ENCODE measurements at places on chromosomes 1 and 21.
A peak's percentile ranks its signal among the peaks of the same experiment; 100 is the strongest.

- no peak for DNase-seq
Measured at GRCh38 chr1:50846224-50846839, 113.7 kb downstream of the FAF1 start.

GRCh38 chr1:202562444-202563060, 147.7 kb downstream of the SYT2 start:
- DNase-seq, result no peak

GRCh38 chr21:36757196-36757595, 58.3 kb downstream of the SIM2 start:
- DNase-seq, result no peak

GRCh38 chr1:29597861-29598260, 361.5 kb downstream of the PTPRU start:
- DNase-seq, result no peak

GRCh38 chr21:30354308-30355005, 6.1 kb upstream of the KRTAP23-1 start:
- DNase-seq, result peak; percentile 61

DNA sequence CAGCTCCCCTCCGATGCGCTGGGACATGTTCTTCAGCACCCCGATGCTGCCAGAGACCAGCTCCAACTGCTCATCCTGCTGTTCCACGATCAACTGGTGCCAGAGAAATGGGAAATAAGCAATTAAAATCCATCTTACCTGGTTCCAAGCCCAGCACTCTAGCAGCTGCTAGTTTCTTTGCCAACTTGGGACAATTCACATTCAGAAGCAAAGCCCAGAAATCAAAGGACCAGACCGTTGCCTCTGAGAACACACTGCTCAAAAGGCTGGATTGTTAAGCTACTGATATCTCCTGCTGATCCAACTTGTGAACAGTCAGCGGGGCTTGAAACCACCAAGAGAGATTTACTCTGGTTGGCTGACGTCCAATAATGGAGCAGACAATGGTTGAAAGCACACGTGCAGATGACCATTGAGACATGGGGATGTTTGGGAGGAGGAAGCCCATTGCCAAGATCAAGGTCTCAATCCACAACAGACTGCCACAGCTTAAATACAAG, 34.4 kb downstream of the STX6 start:
- DNase-seq, result peak; percentile 29

- DNase-seq, result no peak
Measured at GRCh38 chr1:113684153-113684541, 75.1 kb downstream of the PHTF1 start.

GRCh38 chr1:145827966-145828365, 4.0 kb downstream of the POLR3C start:
- DNase-seq, result no peak

- no peak for DNase-seq
Measured at GRCh38 chr1:174359454-174359805, 88.3 kb upstream of the GPR52 start.

DNA sequence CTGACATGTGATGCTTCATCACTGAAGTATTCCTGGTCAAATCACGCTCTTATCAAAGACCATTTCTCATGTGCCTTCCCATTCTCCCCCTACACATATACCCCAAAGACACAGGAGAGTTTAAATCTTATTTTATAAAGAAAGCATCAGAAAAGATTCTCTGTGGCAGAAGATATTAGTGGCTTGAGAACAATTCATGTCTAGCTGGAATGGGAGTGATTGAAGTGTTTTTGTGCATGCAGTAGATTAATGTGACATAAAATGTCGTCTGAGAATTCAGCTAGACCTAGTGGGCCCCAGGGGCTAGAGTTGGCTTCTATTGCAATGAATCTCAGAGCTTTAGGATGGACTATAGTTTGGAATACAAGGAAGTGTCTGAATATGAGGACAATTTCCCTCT, 163.9 kb downstream of the HUNK start:
- DNase-seq, result no peak

DNA sequence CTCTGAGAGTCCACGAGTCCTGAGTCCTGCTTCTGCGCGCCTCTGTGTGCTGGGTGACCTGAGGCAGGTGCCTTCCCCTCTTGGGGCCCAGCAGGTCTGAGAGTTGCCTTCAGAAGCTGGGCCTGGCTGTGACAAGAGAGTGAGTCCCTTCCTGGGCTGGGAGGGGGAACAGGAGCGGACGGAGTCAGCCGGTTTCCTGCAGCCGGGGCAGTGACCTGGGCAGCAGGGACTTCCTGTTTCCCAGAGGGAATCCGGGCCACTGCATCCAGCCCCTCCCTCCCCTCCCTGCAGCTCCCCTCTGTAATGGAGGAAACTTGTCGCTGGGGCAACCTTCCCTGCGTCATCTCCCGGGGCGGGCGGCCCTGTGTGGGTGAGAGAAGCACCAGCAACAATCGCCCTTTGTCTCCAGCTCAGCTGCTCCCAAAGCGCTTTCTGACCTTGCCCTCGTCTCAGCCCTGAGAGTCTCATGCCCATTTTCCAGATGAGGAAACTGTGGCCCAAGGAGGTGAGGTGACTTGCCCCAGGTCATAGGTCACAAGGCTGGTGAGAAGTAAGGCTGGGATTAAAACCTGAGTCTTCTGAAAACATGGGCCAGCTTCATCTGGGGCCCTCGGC, 61.1 kb downstream of the SDC3 start:
- DNase-seq, result peak; percentile 90

DNA sequence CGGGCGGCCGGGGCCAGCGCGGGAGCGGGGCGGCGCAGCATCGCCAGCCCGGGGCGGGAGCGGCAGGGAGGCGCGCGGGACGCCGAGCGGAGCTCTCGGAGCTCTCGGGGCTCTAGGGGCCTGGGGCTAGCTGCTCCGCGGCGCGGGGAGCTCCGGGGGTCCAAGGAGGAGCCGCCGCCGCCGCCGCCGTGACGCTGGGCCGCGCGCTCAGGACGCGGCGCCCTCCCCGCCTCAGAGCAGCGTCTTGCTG, 147 bp downstream of the CLSTN1 start:
- no peak for DNase-seq

GRCh38 chr1:159000625-159001024, 9.1 kb upstream of the IFI16 start:
- peak; percentile 92 for DNase-seq

- DNase-seq, result no peak
Measured at GRCh38 chr1:85203573-85204171, 2.9 kb upstream of the SYDE2 start.

GRCh38 chr1:200154069-200154767, 126.7 kb downstream of the NR5A2 start:
- DNase-seq, result no peak

GRCh38 chr1:181490740-181491712, 7.7 kb downstream of the CACNA1E start:
- no peak for DNase-seq

DNA sequence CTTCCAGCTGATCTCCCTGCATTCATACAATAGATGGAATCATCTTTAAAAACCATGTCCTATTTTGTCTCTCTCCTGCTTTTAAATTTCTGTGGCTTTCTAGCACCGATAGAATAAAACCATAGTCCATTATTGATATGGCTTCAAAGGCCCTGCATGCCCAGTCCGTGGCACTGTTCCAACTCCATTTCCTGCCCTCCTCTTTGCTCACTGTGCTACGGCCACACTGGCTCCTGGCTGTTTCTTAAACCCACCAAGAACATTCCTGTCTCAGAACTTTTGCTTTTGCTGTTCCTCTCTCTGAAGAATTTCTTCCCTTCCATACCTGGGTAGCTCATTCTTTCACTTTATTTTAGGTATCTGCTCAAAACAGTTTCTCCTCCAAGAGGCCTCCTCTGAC, 7.2 kb downstream of the SLAMF1 start:
- DNase-seq, result no peak

DNA sequence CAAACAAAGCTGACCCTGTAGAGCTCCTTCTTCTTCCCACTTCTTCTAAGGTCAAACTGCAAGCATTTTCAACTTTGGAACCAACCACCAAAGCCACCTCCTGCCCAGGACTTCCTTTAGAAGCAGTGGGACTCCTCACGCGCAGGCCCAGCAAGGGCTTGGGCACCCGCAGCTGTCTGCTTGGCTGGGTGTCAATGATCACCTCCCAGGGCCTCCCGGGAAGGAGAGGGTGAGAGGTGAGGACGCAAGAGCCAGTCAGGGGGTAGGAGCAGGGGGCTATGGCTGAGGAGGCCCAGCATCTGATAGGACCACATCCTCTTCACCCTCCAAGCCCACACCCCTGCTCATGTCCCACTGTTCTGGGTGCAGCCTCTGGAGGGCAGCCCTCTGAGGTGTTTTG, 10.2 kb downstream of the KLHL21 start:
- DNase-seq, result no peak

DNA sequence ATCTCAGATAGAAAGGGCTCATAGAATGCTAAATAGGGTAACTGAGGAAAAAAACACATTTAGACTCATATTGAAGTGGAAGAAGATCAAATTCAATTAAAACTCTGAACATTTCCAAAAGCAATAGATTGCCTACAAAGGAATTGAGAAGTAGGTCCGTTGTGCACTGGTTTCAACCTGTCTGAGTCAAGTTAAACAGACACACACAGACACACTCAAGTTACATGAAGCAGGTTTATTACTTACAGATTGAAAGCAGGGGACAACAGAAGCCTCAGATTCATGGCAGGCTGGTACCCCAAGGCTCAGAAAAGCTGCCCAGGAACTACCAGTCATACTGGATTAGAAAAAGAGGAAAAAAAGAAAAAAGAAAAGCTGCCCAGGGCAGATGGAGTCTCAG, 20.7 kb upstream of the S100A2 start:
- DNase-seq, result no peak

DNA sequence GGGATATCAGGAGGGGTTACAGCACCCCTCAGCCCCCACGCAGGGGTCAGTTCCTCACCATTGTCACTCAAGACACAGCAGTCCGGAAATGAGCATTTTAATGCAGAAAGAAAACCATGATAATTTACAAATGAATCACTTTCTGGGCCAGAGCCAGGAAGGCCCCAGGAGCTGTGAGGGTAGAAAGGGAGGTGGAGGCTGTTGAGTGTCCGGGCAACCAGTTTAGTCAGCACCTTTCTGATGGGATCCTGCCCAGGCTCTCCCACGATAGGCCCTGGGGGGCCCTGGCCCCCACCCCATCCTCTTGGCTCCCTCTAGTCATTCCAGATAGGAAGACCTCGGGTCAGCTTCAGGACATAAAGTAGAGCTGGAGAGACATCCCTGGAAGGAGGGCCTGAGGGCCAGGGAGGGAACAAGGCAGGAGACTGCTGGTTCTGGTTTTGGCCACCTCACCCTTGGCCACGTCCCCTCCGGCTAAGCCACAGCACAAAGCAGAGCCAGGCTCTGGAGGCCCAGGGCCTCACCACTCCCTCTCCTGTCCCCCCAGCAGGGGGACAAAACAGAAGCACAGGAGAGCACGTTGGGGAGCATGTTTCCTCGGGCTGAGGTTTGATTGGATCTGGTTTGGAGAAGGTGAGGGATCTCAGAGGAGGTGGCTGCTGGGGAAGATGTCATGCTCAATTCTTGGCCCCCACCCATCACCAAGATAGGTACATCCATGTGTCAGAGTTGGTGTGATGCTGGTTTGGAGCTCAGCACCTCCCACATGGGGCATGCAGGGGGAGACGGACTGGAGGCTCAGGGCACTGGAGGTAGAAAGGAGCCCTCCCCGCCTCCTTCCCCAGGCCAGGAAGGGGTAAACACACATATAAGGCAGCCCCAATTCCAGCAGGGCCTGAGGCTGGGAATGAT, 20.6 kb downstream of the ETNK2 start:
- DNase-seq, result peak; percentile 89

- no peak for DNase-seq
Measured at GRCh38 chr1:169618367-169618766, 11.6 kb downstream of the SELP start.

- DNase-seq, result peak; percentile 73
Measured at GRCh38 chr1:152458384-152459185, 44.5 kb upstream of the CRNN start.

GRCh38 chr21:35005560-35006224, 43.4 kb downstream of the RUNX1 start:
- no peak for DNase-seq

DNA sequence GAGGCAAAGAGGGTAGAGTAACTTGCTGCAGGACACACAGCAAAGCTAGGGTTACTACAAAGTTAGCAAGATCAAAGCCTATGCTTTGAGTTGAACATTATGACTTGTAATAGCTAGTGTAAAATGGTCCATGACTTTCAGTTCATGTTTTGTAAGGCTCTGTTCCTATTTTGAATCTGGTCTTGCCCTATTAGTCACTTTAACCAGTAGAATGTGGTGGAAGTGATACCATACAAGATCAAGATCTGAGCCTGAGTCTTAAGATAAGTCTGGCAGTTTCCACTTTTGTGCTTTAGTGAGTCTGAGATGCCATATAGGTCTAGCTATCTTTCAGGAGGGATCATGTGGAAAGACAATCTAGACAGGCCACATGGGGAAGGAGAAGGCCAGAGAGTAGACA, 282.1 kb upstream of the BRINP3 start:
- DNase-seq, result no peak

- no peak for DNase-seq
Measured at GRCh38 chr1:10537082-10537766, 62.5 kb downstream of the PEX14 start.

- DNase-seq, result no peak
Measured at GRCh38 chr1:53172426-53173128, 24.0 kb upstream of the CPT2 start.

- DNase-seq, result no peak
Measured at GRCh38 chr1:234970401-234970730, 158.3 kb downstream of the TOMM20 start.

DNA sequence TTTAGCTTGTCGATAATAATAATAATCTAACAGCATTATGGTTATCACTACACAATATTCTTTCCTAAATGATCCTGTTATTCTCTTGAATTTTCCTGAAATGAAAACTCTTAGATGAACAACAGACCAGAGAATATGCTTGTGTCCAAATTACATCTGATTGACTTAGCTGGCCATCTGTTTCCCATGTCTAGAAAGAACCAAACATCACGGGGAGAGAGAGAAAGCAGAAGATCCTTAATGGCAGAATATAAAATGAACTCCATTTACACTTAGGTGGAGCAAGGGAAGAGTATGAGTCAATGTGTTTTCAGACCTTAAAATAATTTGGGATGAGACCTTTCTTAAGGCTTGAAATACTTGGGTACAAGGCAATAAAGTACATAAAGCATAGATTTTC, 162.2 kb downstream of the DSCAM start:
- no peak for DNase-seq

DNA sequence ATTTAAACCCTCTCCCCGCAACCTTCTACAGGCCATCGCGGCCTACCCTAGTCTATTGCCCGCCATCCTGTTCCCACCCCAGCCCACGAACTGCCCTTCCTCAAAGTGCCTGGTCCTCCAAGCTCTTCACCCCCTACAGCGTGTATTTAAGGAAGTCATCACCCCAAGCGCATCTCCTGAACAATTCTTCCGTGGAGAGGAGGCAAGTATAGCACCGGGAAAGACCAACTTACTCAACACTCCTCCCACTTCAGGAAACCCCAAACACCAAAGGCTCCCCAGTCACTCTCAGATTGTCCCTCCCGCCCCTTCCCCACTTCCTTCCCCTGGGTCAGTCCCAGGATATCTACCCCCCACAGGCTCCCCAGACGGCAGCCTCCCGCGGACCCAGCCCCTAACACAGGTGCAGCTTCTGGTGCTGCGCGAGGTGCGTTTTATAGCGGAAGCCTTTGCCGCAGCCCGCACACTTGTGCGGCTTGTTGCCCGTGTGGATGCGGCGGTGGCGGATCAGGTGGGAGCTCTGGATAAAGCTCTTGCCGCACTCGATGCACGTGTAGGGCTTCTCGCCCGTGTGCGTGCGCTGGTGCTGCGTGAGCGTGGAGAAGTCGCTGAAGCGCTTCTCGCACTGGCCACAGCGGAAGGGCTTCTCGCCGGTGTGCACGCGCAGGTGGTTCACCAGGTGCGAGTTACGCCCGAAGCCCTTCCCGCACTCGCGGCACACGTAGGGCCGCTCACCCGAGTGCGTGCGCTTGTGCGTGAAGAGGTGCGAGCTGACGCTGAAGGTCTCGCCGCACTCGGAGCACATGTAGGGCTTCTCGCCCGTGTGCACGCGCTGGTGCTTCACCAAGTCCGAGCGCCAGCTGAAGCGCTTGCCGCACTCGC, 25.5 kb downstream of the ZNF697 start:
- DNase-seq, result no peak
